Suppressor macrophage (primary cell): ENCODE measurements at places on chromosomes 12 and 14.

- no peak for DNase-seq
Measured at GRCh38 chr12:23096321-23096720, 471.4 kb downstream of the ETNK1 start.

DNA sequence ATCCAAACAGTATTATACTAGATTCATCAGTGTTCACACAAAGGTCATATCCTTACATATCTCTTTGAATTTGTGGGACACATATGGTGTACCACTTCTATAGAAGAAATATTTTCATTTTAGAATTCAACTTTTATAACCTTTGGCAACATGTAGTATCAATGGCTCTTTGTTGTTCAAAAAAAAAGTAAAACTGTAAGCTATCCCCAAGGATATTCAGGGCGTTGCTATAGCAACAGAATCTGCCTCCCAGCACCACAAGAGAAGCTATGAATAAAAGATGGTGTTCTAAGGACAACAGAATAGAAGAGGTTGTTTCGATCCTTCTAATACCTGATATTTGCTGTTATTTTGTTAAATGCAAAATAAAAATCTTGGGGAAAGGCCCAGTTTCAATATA, 139.3 kb downstream of the BRMS1L start:
- DNase-seq = no peak

DNA sequence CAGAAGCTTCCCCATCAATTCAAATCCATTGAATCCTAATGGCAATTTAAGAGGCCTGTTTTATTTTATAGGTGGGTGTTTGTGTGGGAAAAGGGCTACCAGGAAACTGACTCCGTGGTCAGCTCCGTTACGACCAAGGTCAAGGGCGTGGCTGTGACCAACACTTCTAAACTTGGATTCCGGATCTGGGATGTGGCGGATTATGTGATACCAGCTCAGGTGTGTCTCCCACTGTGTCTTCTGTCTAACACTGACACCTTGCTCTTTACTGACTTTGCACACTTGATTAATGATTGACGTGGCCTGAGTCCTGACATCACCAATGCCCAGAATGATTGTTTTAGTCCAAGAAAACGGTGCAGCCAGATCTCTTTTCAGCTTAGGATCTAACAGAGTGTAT, 7.1 kb downstream of the P2RX4 start:
- no peak for DNase-seq

GRCh38 chr12:53964315-53964713, 8.6 kb upstream of the HOXC11 start:
- no peak for DNase-seq

DNA sequence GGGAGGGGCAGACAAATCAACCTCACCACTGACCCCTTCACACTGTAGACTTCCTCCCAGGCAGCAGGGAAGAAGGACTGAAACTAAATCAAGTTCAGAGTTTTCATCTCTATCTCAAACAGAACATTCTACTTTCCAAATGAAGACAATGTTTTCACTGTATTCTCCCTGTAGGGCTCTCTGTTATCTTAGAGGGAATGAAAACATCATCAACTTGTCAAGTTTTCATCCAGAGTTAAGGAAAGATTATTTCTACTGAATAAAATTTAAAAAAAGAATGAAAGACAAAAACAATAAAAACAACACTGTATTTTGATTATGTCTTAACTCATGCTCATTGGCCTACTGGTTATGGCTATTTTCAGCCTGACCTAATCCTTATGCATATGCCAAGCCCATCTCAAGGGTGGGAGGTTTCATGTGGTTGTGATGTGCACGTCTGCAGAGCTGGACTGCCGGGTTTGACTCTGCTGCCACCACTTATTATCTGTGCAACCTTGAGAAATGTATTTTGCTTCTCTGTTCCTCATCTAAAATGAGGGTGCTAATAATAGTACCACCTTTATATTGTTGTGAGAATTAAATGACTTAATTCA, 152.0 kb upstream of the AVPR1A start:
- no peak for DNase-seq

DNA sequence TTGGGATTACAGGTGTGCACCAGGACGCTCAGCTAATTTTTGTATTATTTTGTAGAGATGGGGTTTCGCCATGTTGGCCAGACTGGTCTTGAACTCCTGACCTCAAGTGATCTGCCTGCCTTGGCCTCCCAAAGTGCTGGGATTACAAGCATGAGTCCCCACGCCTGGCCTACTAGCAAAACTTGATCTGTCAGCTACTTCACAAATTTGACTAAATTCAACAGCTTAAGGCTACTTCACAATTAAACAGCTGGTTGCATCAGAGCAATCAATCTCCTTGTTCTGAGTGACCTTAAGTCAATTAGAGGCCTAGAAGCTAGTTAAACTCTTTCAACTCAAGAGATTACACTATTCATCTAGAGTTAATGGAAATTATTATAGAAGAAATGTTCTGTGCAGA, 12.2 kb downstream of the COQ10A start:
- DNase-seq = no peak

DNA sequence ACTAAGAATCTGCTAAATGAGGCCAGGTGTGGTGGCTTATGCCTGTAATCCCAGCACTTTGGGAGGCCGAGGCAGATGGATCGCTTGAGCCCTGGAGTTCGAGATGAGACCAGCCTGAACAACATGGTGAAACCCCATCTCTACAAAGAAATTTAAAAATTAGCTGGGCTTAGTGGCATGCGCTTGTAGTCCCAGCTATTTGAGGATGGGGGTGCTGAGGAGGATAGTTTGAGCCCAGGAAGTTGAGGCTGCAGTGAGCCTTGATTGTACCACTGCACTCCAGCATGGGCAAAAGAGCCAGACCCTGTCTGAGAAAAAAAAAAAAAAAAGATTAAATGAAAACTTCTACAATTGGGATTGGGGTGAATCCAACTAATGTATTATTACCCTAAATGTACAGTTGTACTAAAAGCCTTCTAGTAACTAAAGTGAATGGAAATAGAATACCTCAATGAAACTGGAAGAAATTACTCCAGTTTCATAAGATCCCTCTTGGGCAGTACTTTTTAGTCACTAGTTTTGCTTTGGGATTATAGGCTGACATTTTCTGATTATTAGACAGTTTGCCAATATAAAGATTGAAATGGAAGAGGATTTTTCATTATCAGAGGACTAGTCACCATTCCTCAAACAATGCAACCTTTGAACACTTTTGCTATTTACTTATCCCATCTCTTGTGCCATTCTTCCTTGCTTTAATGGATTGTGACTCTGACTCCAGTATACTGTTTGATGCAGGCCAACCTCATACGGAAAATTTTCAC, 14.3 kb downstream of the COCH start:
- DNase-seq = no peak

GRCh38 chr12:95626854-95627253, 75.6 kb upstream of the USP44 start:
- no peak for DNase-seq

- DNase-seq = peak; percentile 92
Measured at GRCh38 chr12:55738123-55739024, 4.5 kb upstream of the GDF11 start.

DNA sequence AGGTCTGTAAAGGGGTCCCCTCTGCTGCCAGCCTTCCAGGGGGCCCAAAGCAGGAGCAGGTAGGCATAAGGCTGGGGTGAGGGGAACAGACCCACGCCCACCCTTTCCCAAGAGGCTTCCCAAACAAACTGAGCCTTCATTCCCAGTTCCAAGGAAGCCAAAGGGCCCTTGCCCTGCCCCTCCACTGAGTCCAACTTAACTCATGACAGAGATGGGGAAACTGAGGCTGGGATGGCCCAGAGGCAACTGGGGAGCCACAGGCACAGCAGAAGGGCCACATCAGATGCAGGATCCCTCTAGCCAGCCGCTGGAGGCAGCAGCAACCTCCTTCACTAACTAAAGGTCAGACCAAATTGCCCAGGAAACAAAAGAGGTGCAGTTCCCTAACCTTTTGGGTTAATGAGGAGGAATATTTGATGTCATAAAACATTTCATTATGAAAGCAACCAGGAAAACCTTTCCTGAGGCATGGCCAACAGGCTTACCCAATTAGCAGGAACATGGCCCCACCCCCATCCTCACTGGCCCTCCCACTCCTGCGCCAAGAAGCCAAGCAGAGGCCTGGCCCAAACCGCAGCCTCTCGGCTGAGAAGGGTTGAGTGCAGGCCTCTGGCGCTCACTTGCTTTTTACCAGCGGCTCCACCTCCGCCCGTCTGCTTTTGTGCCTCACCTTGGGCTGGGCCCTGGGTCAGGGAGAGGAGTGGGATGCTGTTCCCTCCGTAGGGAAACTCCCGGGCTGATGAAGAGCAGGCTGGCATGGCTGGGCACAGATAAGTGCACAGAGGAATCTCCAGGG, 293.5 kb upstream of the RTL1 start:
- no peak for DNase-seq

DNA sequence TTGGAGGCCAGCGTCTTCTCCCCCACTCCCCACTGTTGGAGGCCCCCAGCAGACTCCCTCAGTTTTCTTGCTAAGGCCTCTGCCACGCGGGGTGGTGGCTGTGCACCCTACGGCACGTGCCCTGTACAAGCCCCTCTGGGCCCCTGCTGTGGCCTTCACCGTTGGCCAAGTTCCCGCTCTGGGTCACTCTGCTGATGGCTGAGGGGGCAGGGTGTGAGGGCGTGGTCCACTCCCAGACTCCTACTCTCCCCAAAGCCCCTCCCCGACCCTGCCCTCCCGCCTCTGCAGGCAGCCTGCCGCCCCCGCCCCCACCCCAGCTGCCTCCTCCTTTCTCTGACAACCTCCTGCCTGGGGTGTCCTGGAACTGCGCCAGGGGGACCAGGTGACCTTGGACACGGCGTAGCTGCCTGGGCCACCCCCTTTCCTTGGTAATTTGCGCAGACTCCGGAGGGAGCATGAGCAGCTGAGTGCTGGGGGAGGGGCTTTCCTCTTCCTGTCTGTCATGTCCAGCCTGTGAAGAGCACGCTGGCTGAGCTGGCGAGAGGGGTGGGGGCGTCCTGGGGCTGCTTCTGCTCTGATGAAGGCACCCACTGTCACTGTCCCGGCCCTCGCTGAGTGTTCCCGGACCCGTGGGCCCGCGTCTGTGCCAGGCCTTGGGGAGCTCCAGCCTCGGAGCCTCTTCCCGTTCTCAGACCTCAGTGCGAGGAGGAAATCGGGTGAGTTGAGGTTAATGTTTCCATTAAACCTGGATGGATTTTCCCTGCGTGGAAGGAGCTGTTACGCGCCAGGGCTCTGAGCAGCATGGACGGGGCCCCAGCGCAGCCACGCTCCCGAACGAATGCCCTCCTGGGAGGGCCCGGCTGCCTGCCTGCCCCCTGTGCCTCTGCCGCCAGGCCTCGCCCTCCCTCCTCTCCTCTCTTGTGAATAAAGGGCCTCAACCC, 85.0 kb downstream of the KIF26A start:
- DNase-seq = peak; percentile 12

DNA sequence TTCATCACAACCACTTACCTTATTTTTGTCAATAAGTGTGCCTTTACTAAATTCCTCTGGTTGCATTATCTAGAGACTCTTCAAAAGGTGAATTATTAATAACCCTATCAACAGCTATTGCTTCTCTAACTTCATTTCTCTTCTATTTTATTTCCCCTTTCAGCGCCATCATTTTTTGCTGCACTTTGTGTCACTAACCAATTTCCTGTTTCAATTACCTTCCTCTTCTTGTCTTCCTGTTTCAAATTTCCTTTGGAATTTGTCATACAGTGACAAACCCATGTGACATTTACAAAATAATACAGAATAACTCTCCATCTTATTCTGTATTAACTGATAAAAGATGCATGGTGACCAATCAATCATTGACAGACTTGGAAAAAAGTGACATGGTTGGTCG, 12.2 kb upstream of the CLEC2A start:
- DNase-seq = peak; percentile 70

DNA sequence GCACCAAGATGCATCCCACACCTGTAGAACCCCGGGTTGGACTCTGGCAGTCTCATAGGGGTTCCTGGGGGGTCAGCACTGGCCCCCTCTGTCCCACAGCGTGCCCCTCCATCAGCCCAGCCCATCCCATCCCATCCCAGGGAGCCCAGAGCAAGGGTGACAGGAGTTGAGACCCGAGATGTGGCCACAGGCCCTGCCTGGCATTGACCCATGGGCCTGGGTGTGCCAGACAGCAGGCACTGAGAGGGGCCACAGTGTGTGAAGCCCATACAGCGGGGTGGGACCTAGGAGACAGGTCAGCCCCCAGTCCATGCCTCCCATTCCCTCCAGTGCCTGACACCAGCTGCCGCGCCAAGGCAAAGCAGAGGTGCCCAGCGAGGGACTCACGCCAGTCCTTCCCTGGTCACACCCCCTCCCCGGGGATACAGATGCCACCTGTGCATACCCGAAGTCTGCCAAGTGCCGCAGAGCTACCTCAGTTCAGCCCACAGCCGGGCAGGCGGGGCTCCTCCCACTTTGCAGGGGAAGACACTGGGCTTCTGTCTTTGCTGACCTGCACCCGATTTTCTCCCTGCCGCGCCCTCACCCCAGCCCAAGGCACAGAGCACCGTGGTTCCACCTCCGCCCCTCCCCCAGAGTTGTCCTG, 50.4 kb downstream of the CYP46A1 start:
- no peak for DNase-seq
